ENCODE measurements at places on chromosomes 7 and 10. TPM values are rescaled to one million over a fixed set of nuclear protein-coding genes. Genes with fewer than 3 reads are reported as not detected.
A peak's percentile ranks its signal among the peaks of the same experiment; 100 is the strongest.

The NEURL1 gene
- not detected for total RNA-seq

GRCh38 chr10:93911866-93912265 is 18.1 kb downstream of the SLC35G1 start:
- DNase-seq = no peak

GRCh38 chr7:98816967-98817710 is 52.7 kb downstream of the TMEM130 start:
- DNase-seq = no peak

- no peak for DNase-seq
These were observed 38.4 kb downstream of the CFAP43 start for GRCh38 chr10:104193787-104194186.

GRCh38 chr10:45422207-45422865 is 48.3 kb downstream of the ALOX5 start:
- DNase-seq = no peak

DNA sequence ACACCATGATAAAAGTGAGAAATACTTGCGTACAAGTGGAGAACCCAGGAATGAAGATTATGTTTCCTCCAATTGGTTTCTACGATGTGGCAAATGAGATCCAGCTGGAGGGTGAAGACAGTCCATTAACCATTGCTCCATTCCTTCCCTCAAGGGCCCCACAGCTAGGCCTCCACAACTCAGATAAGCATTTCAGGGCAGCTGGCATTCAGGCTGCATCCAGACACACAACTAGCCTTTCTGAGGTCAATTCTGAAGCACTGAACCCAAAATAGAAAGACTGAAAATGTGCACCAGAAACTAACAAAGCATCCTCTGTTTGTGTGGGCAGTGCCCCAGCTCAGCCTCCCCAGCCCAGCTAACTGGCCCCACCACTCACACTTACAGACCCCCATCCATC is 94.8 kb downstream of the GSAP start:
- DNase-seq = no peak

DNA sequence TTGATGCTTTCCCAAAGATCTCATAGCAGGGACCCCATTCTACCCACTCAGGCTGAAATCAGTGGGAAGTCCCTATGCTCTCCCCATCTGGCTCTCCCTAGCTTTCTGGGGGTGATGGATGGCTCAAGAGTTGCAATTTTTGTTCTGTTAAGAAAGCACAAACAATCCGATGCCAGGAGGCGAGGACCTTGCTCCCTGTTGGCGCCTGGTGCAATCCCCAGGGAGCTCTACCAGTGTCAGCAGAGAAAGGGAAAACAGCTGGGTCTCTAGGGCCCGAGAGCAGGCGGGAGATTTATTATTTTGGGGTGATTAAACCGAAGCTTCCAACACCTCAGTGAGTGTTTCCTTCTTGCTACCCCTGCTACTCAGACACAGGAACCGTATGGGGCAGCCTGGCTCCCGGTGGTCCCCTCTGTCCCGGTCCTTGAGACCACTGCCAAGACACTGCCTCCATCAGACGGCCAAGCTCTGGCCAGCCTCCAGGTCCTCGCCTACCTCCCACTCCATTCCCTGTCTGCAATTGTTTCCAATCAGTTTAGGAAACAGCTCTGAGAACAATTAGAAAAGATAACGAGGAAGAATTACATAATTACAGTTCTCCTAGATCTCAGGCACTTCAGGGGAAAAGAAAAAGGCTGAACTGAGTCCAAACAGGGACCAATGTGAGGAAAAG is 147.9 kb downstream of the PLXNA4 start:
- no peak for DNase-seq

The NOC3L gene
- 35.6 TPM for total RNA-seq

The PRPS1L1 gene
- total RNA-seq = not detected

The CTAGE15 gene
- total RNA-seq = 0.22 TPM

GRCh38 chr10:69092959-69093850 is 5.3 kb downstream of the SRGN start:
- peak; percentile 72 for DNase-seq
